ENCODE measurements at places on chromosomes 12 and 14.

DNA sequence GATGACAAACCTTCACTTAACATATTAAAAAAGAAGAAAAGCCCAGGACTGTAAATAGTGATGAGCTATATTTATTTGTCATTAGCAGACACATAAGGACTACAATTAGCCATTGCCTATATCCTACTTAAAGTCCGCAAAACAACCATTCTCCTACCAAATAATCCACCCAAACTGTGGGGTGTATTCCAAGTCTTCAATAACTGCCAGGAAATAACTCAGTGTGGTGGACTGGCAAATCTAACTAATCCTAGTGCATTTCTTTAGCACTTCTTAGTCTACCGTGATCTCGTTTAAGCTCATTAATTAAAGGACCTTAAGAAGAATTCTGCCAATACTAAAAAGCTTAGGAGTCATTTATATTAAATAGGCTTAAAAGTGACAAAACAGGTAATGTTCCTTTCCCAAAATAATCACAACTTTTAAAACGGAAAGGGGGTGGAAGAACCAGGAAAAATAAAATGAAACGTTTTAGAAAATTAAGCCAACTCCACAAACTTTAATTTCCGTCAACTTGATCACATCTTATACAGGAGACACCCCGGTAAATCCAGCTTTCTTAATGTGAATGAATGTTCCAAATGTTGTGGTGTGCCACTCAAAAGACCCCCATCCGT, 1.8 kb downstream of the NOVA1 start:
- DNase-seq, result no peak

DNA sequence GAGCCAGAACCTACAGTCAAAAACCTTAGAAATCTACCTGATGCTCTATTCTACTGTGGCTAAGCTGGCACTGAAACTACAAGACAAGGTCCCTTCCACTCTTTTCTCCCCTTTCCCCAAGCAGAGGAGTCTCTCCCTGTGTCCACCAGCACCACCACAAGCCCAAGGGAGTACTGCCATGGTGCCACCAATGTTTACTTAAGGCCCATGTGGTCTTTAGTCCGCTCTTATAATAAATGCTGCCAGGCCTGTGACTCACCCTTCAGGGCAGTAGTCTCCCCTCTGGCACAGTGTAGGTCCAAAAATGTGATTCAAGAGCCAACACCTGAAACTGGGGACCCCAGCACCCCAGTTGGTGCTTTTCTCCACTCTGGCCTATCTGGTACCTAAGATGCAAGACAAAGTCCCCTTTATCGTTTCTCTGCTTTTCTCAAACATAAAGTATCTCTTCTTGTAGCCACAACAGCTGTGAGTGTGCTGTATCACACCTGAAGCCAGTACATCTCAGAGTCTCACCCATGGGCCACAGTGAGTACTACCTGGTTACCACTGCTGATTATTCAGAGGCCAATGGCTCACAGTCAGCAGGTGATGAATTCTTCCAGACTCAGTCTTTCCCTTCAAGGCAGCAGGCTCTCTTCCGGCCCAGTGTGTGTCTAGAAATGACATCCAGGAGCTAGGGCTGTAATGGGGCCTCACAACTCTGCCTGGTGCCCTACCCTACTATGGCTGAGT, 29.3 kb downstream of the SLC38A2 start:
- DNase-seq, result no peak

- DNase-seq, result no peak
Measured at GRCh38 chr12:132321321-132322118, 7.9 kb downstream of the GALNT9 start.

DNA sequence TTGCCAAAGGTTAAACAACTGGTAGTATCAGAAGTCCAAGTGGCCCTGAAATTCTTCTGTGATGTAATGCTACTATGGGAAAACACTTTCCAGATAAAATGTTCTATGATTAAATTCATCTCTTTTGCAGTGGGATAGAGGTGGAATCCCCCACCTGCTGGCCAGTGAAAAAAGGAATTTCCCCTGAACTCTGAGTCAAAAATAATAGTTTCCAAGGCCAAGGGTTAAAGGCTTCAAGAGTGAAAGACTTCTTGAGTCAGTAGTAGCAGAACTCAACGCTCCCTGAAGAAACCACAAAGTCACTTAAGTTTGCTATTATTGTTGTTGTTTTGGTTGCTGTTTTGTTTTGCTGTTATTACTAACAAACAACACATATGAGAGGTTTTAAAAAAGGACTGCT, 330.8 kb downstream of the SOX5 start:
- DNase-seq, result no peak

DNA sequence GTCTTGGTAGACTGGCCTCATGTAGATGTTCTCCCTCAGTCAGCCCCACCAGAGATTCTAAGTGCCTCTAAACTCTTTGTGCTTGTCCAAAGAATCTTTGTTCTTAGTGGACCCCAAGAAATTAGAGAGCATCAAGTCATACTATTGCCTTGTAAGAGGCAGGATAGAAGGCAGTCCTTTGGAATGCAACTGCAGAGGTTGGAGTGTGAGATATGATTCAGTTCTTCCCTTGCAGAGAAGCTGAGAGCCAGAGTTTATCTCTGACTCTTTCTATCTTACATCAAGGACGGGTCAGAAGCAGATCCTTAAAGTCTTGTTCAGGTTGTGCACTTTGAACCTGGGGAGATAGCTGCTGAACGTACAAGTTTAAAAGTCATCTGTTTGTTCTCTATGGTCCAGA, 21.1 kb downstream of the TMX1 start:
- DNase-seq, result no peak

GRCh38 chr12:21972055-21972454, 30.8 kb upstream of the ABCC9 start:
- DNase-seq, result no peak

GRCh38 chr14:96168581-96168980, 36.1 kb upstream of the BDKRB2 start:
- no peak for DNase-seq

- DNase-seq, result no peak
Measured at GRCh38 chr14:95381726-95382125, 62.0 kb upstream of the CLMN start.

DNA sequence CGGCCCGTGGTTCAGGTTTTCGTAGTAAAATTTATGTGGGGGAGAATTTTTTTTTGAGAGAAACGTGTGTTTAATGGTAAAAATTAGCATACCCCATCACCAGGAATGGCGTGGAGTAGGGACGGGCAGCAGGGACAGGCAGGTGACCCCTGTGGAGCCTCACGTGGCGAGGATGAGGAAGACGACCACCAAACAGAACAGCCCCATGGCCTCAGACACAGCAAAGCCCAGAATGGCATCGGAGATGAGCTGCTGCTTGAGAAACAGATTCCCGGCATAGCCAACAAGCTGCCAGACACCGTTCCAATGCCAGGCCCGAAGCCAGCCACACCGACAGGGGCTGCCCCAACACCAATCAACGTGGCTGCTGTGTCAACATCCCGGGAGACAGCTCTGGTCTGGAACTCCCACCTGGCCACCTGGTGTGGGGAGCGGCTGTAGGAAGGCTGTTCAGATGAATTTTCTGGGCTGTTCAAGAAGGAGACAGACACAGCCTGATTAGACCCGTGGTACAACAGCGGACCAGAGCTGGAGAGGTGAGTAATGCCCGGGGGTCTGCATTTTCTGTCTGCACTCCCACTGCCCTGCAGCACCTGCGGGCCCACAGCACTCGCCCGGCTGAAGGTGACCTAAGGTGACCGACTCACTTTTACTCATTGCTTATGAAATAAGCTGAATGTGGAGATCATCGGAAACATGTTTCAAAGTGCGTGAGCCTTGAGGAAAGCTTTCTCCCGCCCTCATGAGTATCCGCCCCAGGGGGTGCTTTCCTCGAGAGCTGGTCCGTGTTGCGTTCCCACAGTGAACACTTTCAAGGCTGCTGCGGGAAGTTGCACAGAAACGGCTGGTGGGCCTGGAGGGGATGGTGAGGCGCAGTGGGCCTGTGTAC, 10.6 kb downstream of the TMEM121 start:
- DNase-seq, result no peak

DNA sequence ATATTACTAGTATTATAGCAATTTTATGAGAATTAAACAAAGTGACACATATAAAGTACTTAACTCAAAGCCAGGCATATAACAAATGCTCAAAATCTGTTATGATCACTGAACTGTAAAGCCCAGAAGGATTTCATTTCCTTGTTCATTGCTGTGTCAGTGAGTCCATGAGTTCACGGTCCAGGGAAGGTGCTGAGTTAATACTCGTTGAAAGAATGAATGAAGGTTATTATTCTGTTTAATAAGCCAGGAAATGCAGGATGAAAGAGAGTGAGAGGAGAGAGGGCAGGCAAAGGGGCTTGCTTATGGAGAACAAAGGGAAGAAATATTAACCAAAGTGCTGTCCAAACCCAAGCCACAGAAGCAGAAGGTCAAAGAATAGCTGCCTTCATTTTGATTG, 40.2 kb upstream of the NT5DC3 start:
- DNase-seq, result no peak

GRCh38 chr14:50357124-50357523, 39.6 kb downstream of the CDKL1 start:
- no peak for DNase-seq

DNA sequence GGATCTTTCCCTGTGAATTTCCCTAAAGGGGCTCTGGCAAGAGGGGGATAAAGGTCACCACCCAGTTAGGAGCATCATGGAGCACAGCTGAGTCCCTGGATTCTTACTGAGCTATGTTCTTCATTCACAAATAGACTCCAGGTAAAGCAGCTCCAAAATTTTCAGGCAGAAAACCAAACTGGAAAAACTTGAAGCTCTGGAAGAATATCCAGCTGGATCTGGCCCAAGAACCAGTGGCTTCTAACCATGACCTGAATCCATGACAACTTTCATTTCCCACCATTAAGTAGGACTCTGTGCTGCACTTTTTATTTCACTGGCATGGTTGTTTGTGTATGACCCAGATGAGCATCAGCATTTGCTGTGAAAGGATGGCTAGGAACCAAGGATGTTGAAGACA, 180.4 kb upstream of the FKBP4 start:
- no peak for DNase-seq

DNA sequence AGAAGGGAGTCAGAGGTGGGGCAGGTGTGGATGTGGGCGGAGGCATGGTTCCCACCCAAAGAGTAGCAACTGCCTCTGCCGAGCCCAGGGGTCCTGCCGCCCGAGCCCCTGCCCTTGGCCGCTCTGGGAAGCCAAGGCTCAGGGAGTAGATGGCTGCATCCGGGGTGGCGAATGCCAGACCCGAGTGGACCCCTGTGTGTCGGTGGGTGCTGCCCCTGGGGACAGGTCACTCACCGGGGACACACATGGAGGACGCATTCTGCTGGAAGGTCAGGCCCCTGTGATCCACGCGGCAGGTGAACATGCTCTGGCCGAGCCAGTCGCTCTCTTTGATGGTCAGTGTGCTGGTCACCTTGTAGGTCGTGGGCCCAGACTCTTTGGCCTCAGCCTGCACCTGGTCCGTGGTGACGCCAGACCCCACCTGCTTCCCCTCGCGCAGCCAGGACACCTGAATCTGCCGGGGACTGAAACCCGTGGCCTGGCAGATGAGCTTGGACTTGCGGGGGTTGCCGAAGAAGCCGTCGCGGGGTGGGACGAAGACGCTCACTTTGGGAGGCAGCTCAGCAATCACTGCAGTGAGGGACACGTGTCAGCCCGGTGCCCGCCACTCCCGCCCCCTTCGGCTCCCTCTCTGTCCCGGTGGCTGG, 329.0 kb downstream of the TMEM121 start:
- DNase-seq, result no peak

DNA sequence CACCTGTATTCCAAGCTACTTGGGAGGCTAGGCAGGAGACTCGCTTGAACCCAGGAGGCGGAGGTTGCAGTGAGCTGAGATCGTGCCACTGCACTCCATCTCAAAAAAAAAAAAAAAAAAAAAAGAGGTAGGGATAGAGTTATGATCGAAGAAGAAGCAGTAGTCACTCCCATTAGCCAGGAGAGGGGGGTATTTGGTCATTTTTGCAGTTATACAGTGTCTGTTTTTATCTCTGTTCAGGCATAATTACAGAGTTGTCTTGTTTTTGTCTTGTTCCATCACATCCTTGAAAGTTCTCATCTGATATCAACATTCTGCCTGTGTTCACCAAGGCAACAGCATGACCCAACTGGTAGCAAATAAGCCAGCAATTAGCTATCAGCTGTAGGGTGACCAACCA, 98.5 kb upstream of the TMPO start:
- DNase-seq, result no peak

- peak; percentile 10 for DNase-seq
Measured at GRCh38 chr12:25052196-25052913, 103.5 kb upstream of the BCAT1 start.

- DNase-seq, result no peak
Measured at GRCh38 chr12:43957732-43958372, 122.0 kb downstream of the TMEM117 start.

- no peak for DNase-seq
Measured at GRCh38 chr12:79262938-79263337, 398.4 kb downstream of the SYT1 start.

DNA sequence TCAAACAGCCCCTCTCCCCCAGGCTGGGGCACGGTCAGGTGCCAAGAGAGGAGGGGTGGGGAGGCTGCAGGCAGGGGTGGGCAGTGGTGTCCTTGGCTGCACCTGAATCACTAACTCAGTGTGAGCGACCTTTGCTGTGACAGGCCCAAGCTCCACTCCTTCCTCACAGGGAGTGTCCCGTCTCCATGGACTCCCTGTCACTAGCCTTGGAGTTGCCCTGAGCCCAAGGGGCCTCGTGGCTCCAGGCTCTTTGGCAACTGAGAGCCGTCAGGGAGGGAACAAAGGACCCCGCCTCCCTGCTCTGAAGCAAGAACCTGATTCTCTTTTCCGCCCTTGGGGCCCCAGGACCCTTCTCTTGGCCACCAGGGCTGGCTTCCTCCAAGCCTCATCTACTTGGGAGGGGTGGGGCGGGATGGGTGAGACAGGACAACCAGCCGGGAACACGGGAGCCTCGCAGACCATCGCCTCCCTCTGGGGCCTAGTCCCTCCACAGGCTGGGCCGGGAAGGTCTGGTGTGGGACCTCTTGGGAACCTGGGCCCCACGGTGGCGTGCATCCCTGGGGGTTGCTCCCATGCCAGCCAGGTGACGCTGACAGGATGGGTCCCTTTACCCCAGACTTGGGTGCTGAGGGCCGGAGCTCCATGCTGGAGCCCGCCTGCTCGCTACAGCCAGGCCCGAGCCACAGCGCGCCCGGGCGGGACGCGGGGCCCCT, 935 bp upstream of the ADSS1 start:
- no peak for DNase-seq

- DNase-seq, result no peak
Measured at GRCh38 chr12:1544996-1545700, 49.2 kb downstream of the FBXL14 start.

GRCh38 chr12:76646366-76646765, 86.8 kb upstream of the OSBPL8 start:
- no peak for DNase-seq
